Activated CD4-positive, alpha-beta memory T cell treated with anti-CD3 and anti-CD28 coated beads for 36 hours (primary cell): ENCODE measurements at places on chromosomes 7 and 10. TPM values are rescaled to one million over a fixed set of nuclear protein-coding genes. Genes with fewer than 3 reads are reported as not detected.

Gene TRIM74
- total RNA-seq = 1.1 TPM

DNA sequence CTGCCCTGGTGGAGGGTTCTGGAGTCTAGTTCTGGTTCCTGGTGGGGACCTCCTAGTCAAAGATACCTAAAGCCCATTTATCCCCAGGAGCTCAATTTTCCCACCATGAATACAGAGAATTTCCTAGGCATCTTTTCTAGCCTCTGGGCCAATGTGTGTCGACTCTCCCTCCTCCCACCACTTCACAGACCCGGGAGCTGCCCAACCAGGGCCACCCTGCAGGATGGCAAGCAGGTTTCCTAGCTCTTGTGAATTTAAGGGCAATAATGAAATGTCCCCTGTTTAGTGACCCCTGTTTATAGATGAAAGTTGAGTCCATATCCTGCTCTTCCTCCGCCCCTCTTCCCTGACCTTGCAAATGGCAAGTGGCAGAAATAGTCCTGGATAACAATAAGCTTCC, 9.4 kb downstream of the DLX5 start:
- peaks cover 90% of the 10 kb centered on the region for H3K27me3 ChIP-seq
- no peak overlapping the region for H3K27ac ChIP-seq
- DNase-seq = no peak
- H3K4me1 ChIP-seq = peaks cover 12% of the 10 kb centered on the region
- peaks cover 8% of the 10 kb centered on the region for H3K36me3 ChIP-seq

Gene TET1
- total RNA-seq = 0.43 TPM

Gene TMEM236
- total RNA-seq = 0.07 TPM

- H3K27me3 ChIP-seq = no peaks in the 10 kb centered on the region
- H3K4me1 ChIP-seq = peaks cover 87% of the 10 kb centered on the region
- H3K4me3 ChIP-seq = peak overlapping the region; percentile 28
- peak overlapping the region; percentile 82 for H3K27ac ChIP-seq
These were observed 60.8 kb downstream of the CARD11 start for GRCh38 chr7:2982831-2983230.

- H3K4me1 ChIP-seq = peaks cover 55% of the 10 kb centered on the region
- DNase-seq = no peak
- H3K27ac ChIP-seq = no peak overlapping the region
- peaks cover 3% of the 10 kb centered on the region for H3K36me3 ChIP-seq
These were observed 4.6 kb downstream of the DENND11 start for GRCh38 chr7:141697211-141697871.

DNA sequence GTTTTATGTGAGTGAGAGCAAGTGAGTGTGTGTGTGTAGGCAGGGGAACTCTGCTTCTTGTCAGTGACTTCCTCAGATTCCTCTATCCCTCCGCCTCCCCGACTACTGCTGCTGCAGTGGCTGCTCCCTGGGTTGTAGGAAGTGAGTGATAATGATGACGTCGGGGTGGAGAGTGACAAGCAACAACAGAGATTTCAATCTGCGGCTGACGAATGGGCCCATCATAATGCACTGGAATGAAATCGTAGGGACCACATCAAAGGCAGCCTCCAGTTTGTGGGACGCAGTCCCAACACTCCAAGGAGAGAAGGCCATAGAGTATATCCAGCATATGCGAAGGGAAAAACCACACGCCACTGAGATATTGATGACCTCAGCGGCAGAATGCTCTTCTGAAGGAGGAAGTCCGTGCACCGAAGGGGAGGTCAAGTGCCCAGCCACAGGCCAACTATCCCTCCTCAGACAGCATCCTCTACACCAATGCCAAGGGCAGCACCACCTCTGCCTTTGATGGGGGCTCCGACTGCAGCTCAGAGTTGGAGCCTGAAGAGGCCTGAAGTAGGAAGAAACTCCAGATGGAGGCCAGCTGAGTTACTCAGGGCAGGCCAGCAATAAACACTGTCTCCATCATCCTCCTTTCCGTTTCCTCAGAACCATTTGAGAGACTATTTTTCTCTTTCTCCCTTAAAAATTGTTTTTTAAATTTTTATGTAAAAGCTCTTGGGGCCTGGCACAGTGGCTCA, 11.3 kb upstream of the STMP1 start:
- no peaks in the 10 kb centered on the region for H3K27me3 ChIP-seq
- DNase-seq = no peak
- H3K27ac ChIP-seq = peak overlapping the region; percentile 16
- H3K4me1 ChIP-seq = no peaks in the 10 kb centered on the region
- H3K4me3 ChIP-seq = no peak overlapping the region

Gene MSMB
- not detected for total RNA-seq

Gene RBM48
- 11.7 TPM for total RNA-seq

Gene TMEM270
- total RNA-seq = not detected

DNA sequence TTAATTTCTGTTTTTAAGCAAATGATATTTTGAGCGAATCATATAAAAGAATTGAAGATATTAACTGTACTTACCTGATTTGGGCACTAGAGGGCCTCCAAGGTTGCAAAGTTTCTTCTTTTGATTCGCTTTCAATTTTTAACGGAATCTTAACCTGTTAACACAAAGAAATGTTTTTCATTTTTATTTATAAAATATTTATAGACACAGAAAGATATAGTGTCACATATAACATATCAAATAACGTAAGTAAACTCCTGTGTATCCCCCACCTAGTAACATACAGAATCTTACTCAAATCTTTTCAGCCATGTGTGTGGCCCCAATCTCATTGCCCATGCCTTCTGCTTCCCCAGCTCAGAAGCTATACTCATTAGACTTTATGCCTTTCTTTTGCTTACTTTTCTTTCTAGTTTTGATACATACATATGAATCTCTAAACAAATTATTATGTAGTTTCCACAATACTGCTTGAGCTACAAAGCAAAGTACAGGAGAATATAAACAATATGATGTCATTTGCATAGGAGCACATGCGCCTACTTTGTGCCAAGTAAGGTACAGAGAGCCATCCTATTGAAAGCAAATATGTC, 49.5 kb upstream of the ZPBP start:
- peaks cover 2% of the 10 kb centered on the region for H3K27me3 ChIP-seq
- H3K36me3 ChIP-seq = no peaks in the 10 kb centered on the region
- peak overlapping the region; percentile 59 for H3K27ac ChIP-seq
- no peak for DNase-seq
- peak overlapping the region; percentile 14 for H3K4me3 ChIP-seq

DNA sequence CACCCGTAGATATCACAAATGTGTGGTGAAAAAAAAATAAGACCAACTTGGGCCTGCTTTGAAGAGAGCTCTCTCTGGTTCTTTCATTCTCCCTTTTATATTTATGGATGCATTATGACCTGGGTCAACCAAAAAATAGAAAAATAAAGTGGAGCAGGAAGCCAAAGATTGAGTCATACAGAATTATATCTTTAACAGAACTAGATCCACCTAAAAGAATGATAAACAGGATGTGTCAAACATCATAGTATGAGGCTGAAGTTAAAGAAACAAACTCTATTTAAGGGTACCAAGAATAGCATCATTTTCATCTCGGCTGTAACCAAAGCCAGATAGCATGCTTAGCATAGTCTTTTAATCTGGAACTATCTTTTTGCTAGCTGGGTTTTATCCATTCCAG, 28.8 kb upstream of the NMT2 start:
- H3K27me3 ChIP-seq = no peaks in the 10 kb centered on the region
- no peaks in the 10 kb centered on the region for H3K36me3 ChIP-seq
- H3K27ac ChIP-seq = peak overlapping the region; percentile 69
- peak overlapping the region; percentile 15 for H3K4me3 ChIP-seq
- no peak for DNase-seq

DNA sequence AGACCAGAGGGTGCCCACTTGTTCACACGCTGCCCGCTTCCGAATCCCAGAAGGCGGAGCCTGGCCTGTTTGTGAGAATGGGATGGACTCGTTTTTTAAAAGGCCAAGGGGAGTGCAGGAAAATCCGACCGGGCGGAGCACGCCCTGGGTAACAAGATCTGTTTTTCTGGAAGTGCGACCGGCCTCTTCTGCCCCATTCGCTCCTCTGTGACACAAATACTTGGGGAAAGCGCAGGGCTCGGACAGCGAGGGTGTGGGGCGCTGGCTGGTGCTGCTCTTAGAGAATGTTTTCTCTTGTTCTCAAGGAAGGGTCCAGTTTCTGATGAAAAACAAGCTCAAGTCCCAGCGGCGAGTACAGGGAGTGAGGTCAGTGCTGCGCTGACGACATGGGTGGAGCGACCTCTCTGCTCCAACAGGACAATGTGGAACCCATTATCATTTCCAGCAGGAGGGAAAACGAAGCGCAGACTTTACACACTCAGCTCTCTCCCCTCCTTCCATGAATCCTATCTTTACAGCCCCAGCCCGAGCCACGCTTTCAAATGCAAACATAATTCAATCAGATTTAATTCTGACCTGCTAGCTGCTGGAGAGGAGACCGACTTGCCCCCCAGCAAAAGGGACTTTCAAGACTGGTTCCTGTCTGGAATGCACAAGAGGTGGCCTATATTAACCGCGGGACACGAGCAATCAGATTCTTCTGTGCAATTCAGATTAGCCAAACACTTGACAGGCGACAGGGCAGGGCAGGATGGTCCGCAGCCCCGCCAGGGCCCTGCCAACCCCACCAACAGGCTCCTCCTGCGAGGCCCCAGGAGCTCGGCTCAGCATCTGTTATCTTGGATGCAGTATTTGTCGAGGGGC, 1.1 kb downstream of the RADIL start:
- peaks cover 10% of the 10 kb centered on the region for H3K4me1 ChIP-seq
- H3K27ac ChIP-seq = no peak overlapping the region
- peak overlapping the region; percentile 51 for H3K4me3 ChIP-seq
- peaks cover 25% of the 10 kb centered on the region for H3K27me3 ChIP-seq
- H3K36me3 ChIP-seq = no peaks in the 10 kb centered on the region

- peaks cover 73% of the 10 kb centered on the region for H3K4me1 ChIP-seq
- H3K36me3 ChIP-seq = peaks cover 33% of the 10 kb centered on the region
- H3K27ac ChIP-seq = no peak overlapping the region
- H3K27me3 ChIP-seq = no peaks in the 10 kb centered on the region
These were observed 76.9 kb downstream of the RNF216 start for GRCh38 chr7:5704534-5704922.

- H3K27ac ChIP-seq = no peak overlapping the region
- no peaks in the 10 kb centered on the region for H3K36me3 ChIP-seq
- H3K4me1 ChIP-seq = no peaks in the 10 kb centered on the region
- no peak for DNase-seq
- no peak overlapping the region for H3K4me3 ChIP-seq
These were observed 101.3 kb upstream of the GHITM start for GRCh38 chr10:84038035-84038434.

Gene UFSP1
- 2.0 TPM for total RNA-seq

Gene KIAA1549
- total RNA-seq = 0.95 TPM

Gene TRPV5
- not detected for total RNA-seq

DNA sequence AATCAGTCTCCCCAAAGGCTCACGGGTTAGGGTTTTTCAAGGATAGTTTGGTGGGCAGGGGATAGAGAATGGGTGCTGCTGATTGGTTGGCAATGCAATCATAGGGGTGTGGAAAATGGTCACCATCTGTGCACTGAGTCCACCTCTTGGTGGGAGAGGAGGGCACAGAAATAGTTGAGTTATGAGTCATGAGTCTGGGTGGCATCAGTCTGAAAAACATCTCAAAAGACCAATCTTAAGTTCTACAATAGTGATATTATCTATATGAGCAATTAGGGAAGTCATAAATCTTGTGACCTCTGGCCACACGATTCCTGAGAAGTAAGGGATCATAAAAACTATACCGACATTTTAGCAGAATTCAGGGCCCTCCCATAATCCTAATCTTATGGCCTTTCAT, 62.7 kb downstream of the LGI1 start:
- DNase-seq = no peak
- no peaks in the 10 kb centered on the region for H3K36me3 ChIP-seq
- H3K27ac ChIP-seq = no peak overlapping the region
